Renal cortical epithelial cell (primary cell): ENCODE measurements at places on chromosomes 2 and 18. TPM values are rescaled to one million over a fixed set of nuclear protein-coding genes. Genes with fewer than 3 reads are reported as not detected.

GRCh38 chr2:45753381-45753780 lies 101.9 kb downstream of the PRKCE start:
- no peak for DNase-seq

DNA sequence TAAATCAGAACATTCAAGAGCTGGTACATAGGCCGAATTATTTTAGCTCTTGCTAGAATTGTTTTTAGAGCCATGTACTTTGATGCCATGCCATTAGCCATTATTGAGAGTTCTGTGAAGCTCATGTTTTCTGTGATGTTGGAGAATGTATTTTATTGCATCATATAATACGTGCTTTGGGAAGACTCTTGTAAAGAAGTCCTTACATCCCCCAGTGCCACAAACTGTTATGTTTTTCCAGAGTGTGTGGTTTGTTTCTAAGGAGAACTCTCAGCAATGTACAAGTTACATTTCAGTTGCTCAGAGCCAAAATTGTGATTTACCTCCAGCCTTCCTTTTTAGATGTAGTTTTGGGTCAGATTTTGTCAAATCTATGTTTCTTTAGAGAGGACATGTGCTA lies 148.6 kb downstream of the HAUS1 start:
- no peak for DNase-seq

DNA sequence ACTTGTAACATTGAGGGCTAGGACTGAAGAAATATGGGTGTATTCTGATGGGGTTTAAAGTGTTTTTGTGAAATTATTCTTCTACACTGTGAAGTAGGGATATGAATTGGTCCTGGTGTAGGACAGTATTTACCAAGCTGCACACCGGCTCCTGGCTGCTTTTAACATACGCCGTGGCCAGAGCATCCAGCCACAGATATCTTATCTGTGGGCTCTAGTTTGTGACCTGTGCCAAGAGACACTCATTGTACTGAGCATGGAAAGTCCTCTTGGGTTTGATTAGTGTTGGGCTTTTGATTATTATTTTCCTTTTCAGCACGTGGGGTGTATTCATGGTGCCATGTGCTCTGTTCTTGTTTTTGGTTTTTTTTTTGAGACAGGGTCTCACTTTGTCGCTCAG lies 8.0 kb downstream of the USP39 start:
- DNase-seq, result no peak

GRCh38 chr18:57052173-57052572 lies 94.7 kb upstream of the BOD1L2 start:
- DNase-seq, result no peak

The SIX3 gene
- not detected in 2 replicates for total RNA-seq

The TUBB8B gene
- not detected in 2 replicates for total RNA-seq

The CNRIP1 gene
- total RNA-seq, result 1.6 and 2.9 TPM in 2 replicates
